ENCODE measurements at places on chromosomes 16 and 17. TPM values are rescaled to one million over a fixed set of nuclear protein-coding genes. Genes with fewer than 3 reads are reported as not detected.

- DNase-seq = no peak
Measured at GRCh38 chr16:19874851-19875546, 9.6 kb downstream of the GPRC5B start.

DNA sequence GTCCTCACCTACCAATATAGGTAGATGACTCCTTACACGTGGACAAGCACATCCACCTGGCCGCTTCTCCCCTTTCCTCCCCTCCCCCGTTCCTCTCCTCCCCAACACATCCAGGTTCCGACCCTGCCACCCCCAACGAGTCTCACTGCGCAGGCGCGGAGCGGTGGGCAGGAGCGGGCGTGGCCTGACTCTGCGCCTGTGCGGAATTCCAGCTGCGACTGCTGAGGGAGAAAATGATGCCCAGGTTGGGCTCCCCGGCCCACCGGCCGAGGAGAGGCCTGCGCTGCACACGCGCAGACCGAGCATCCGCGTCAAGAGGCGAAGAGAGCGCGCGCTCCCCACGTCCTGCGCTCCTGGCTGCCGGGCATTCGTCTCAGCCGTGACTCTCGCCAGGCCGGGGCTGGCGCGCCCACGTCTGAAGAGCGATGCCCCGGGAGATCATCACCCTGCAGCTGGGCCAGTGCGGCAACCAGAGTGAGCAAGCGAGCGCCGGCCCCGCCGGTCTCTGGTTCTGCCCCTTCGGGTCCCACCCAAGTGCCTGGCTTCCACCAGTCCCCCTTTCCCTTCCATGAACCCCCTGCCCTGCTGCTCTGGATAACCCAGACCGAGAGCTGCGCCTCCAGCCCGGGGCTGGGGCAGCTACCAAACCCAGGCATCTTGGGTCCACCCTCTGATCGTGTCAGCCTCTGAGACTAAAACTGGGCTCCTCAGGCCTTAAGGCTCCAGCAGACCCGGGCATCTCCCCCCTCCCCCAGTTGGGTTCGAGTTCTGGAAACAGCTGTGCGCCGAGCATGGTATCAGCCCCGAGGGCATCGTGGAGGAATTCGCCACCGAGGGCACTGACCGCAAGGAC, at the start of gene TUBG2:
TUBG2 (plus strand) TSS at position 206 of the 853 bp plus-strand sequence; CDS start at position 426, 220 bp downstream.
- peak; percentile 88 for DNase-seq

DNA sequence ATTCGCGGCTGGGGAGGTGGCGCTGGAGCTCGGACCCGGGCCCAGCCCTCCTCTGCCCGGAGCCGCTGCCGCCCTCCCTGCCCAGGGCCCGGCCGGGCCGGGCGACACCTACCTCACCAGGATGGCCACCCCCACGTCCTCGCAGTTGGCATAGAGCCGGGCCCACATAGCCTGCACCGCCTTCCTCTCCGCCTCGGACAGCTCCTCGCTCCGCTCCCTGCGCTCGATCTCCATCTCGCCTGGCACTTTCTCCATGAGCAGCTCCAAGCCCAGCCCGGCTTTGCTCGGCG, 276 bp downstream of the CYGB start:
- DNase-seq = no peak

- no peak for DNase-seq
Measured at GRCh38 chr17:62064029-62064790, 868 bp downstream of the MED13 start.

- DNase-seq = no peak
Measured at GRCh38 chr17:38717139-38717745, 12.2 kb downstream of the MLLT6 start.

DNA sequence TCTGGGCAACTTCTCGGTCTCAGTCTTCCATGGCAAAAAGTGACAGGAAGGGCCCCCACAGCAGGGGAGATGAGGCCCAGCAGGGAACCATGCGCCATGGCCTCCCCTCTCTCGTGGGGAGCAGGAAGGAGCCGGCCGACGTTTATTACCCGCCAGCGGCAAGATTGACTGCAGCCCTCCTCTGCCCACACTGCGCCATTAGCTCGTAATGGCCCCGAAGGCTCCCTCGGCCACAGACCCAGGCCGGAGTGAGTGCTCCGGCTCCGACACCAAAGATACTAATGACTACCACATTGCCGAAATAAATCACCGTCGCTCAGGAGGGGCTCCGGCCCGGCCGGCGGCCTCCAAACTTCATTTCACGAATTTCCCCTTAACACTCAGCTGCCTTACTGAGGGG, 226.9 kb downstream of the C16orf78 start:
- no peak for DNase-seq

DNA sequence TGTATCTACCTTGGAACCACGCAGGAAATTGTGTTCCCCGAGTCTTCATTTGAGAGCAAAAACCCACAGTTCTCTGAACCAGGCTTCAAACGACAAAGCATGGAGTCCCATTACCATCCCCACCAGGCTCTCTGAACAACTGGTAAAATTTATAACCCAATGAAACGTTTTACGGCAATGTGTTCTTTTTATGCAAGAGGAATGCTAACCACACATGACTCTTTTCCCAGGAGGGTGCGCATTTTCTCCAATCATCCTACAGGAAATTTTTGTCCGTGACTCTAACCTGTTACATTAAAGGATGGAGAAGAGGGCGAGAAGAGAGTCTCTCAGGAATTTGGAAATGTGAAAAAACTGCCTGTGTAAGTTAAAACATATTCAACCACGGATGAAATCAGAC, 17.8 kb downstream of the STX8 start:
- DNase-seq = no peak

GRCh38 chr17:28953444-28954118, 2.3 kb upstream of the PHF12 start:
- peak; percentile 61 for DNase-seq

DNA sequence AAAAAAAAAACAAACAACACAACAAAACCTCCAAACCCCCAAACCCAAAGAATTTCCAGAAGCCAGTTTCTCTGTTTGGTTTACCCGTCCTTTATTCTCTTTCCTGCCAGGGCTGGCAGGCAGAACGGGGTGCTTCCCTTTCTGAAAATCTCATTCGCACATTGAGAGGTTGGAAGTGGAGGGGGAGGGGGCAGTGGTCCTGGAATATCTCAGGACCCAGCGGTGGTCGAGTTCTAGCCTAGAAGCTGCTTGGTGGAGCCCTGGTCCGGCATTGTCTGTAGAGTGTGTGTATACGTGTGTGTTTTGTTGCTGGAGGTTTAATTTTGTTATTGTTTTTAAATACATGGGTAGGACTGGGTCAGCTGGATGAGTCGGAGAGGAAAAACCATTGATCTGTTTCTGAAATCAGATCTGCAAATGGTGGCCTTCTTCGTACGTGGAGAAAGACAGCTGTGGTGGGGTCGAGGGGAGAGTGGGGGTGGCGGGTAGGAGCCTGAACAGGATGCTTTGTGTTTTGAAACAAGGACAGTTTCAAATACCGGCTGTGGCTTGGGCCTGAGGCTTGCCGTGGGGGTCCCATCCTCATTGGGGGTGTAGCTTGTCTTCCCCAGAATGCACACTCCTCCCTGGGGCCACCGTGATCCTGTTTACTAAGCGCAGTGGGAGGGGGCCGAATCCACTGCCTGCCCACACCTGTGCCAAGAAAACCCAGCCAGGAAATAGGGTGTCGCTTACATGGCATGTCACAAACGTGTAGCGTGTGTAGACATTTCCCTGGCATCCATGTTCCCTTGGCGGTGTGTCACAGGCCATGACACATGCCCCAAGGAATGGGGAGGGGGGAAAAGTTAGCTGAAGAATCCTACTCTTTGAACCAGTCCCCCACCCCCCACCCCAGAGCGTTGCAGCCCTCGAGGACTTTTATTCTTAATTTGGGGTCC, 1.6 kb downstream of the CMIP start:
- DNase-seq = peak; percentile 76

GRCh38 chr17:30824356-30825145, at the start of gene CRLF3:
Gene CRLF3, minus strand, starts transcription at chr17:30824692. Its CDS starts 41 bp downstream, at chr17:30824651.
- peak; percentile 88 for DNase-seq

DNA sequence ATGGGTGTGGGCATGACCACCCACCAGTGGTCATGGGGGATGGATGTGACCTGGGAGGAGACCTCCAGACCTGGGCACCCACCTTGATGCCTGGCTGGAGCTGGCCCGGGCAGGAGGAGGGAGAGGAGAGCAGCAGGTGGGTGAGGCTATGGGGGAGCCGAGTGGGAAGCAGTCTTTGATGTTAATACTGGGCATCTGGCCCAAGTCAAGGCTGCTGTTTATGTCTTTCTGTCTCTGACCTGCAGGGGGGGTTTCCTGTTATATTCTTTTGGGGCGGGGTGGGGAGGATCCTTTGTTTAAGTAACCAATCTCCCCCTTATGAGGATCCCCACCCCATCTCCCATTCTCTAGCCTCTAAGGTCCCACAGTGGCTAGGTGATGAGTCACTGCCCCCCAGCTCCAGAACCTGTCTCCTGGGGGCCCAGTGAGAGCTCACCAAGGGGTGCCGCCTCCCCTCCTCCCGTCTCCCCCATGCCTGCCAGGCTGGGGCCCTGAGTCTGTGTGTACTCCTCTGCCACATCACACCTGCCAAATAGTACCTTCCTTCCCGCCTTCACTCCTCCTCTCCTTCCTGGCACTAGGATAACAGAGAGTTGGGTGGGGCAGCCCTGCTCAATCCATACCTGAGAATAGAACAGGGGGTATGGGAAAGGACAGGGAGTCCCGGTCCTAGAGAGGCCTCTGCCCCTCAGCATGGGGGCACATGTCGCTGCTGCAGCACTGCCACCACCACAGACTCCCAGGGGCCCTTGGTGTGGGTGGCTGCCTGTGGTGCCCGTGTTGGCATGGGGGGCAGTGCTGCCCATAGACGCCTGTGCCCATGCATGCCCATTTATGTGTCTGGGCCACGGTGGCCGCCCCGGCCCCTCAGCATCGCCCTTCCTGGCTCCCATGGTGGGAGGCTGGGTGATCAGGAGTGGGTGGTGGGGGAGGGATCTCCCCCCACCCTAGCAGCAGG, 7.3 kb downstream of the THRA start:
- peak; percentile 61 for DNase-seq

- DNase-seq = no peak
Measured at GRCh38 chr17:79852748-79853147, 13.5 kb upstream of the CBX4 start.

DNA sequence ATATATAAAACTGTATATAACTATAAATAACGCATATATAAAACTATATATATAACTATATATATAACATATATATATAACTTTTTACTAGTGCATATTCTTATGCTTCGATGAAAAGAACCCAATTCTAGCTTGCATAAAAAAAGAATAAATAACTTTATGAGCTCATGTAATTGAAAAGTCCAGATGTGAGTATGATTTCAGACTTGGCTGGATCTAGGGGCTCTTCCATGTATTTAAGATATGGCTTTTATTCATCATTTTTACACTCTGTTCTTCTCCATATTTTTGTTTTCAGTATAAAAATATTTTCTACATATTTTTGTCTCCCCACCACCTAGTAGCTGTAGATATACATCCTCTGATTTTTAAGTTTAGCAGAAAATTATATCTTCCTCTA, 417.5 kb downstream of the CDH11 start:
- no peak for DNase-seq

- DNase-seq = no peak
Measured at GRCh38 chr17:6667516-6667915, 16.0 kb downstream of the C17orf100 start.

GRCh38 chr16:87534030-87534653, 41.3 kb upstream of the ZCCHC14 start:
- DNase-seq = no peak

- DNase-seq = no peak
Measured at GRCh38 chr17:3558603-3559269, 1.1 kb upstream of the TRPV3 start.

DNA sequence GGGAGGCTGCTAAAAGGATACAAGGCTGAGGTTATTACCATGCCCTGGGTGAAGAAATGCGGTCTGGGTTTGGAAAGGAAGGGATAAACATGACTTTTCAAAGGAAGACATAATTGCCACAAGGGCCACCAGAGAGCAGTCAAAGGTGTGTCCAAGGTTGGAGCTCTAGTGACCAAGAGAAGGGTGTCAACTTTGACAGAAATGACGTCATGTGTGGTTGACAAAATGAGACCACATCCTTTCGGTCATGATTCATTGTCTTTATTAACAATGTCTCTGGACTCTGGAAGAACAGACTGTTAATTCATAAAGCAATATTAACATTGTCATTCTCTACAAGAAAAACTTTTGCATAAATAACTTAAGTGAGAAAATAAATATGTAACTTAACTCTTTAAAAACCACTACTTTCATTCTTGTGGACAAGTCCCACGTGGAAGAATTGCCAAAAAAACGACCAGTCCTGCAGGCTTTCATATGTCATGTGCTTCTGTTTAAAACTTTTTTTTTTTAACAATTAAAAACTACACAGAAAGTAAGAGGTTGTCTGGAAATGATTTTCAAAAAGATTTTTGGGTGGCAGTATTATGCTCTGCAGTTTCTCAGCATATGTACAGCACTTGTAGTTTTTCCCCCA, 5.0 kb downstream of the SOST start:
- DNase-seq = no peak

DNA sequence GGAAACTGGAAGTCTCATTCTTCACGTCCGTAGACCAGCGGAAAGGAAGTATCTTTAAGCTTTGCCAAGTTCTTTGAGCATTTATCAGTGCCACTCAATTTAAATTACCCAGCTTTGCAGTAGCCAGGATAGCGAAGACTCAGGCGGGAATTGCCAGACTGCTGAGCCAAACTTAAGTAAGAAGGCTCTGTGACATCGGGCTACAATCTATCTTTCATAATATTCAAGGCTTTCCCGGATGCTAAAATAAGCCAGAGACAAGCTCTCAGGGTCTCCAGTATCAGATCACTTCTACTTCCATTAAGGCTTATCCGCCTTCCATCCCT, 436 bp upstream of the BRIP1 start:
- no peak for DNase-seq

DNA sequence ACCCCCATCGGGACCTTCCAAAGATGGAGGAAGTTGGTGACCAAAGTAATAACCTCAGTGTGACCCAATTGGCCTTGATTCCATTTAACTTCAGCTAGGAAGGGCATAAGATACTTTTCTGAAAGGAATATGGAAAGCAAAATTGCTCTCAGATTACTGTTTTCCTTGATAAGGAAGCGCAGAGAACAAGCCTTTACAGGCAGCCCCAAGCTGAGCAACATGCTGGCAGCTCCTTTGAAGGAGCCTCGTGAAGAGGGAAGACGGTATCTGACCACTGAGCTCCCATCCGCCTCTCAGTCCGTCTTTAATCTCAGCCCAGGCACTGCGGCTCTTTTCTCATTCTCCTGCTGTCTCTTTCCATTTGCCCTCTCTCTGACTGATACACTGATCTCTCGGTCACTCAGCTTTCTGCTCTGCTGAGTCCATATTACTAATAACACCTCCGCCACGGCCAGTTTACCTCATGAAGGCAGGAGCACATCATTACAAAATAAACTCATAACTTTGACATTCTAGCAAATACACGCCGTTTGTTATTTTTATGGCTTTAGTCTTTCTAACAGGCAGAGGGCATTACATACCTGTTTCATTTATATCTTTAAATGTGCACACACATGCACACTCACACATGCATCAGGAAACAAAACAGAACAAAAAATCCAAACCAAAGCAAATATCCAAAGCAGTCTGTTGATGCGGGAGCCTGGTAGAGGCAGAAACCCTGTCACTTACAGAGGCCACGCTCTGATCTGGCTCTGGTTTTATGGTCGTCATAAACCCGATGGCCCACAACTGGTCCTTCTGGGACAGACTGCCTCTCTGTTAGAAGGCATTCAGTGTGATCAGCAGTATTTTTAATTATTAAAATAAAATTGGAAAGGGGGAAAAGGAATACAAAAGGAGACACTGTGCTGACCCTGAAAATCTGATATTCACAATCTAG, 183.2 kb downstream of the AATF start:
- no peak for DNase-seq

The CACNG5 gene
- total RNA-seq = 0.29 TPM

The P2RX5 gene
- total RNA-seq = 0.20 TPM

The PPP4C gene
- 43.2 TPM for total RNA-seq

The CSF3 gene
- not detected for total RNA-seq

The EPN3 gene
- 13.3 TPM for total RNA-seq

The KRT33B gene
- not detected for total RNA-seq

The FNDC8 gene
- not detected for total RNA-seq

The EPN2 gene
- total RNA-seq = 13.4 TPM

Measured in pancreas (tissue), 10 donors.